ENCODE measurements at places on chromosomes 7 and 10. TPM values are rescaled to one million over a fixed set of nuclear protein-coding genes. Genes with fewer than 3 reads are reported as not detected.

The FFAR4 gene
- total RNA-seq = not detected

The ZC3HAV1L gene
- 14.5 TPM for total RNA-seq

The CLRN3 gene
- not detected for total RNA-seq

The TMEM213 gene
- not detected for total RNA-seq

The LRMDA gene
- total RNA-seq = 3.1 TPM

The UBE3C gene
- 109 TPM for total RNA-seq

The CALHM1 gene
- total RNA-seq = not detected

The EBLN1 gene
- total RNA-seq = not detected

The H2BK1 gene
- total RNA-seq = not detected

The TMEM176B gene
- not detected for total RNA-seq

The KIAA1549 gene
- total RNA-seq = 1.2 TPM

The SPDYE2 gene
- not detected for total RNA-seq

The PUS7 gene
- 35.6 TPM for total RNA-seq

The COL13A1 gene
- 4.3 TPM for total RNA-seq

The AIFM2 gene
- 7.7 TPM for total RNA-seq

The NYAP1 gene
- 2.0 TPM for total RNA-seq

The CDH23 gene
- total RNA-seq = 0.20 TPM

The ZNF239 gene
- total RNA-seq = 6.3 TPM

The FAM200A gene
- total RNA-seq = 7.2 TPM

The PAX4 gene
- not detected for total RNA-seq

The MMP21 gene
- total RNA-seq = not detected

The MUC12 gene
- not detected for total RNA-seq

The TCF7L2 gene
- 10.8 TPM for total RNA-seq

The VAX1 gene
- not detected for total RNA-seq

The CYP17A1 gene
- total RNA-seq = not detected

Data from subcutaneous preadipocyte (primary cell).